NCI-H1417 (cell line): ENCODE measurements at places on chromosomes 16 and 17.
A peak's percentile ranks its signal among the peaks of the same experiment; 100 is the strongest.

- no peak for DNase-seq
Observed at GRCh38 chr16:2090777-2091546, 43.2 kb downstream of the TSC2 start.

- DNase-seq, result peak; percentile 52
Observed at GRCh38 chr16:81432937-81433557, 11.6 kb upstream of the CMIP start.

- peak; percentile 38 for DNase-seq
Observed at GRCh38 chr16:88686062-88686438, 257 bp downstream of the SNAI3 start.

- DNase-seq, result no peak
Observed at GRCh38 chr17:44749980-44750318, 8.8 kb upstream of the ADAM11 start.

GRCh38 chr16:91484-91883 is 13.5 kb downstream of the MPG start:
- DNase-seq, result peak; percentile 13

GRCh38 chr16:67644038-67644437 is 906 bp upstream of the CARMIL2 start:
- no peak for DNase-seq

- no peak for DNase-seq
Observed at GRCh38 chr16:4049031-4049430, 67.2 kb downstream of the ADCY9 start.

DNA sequence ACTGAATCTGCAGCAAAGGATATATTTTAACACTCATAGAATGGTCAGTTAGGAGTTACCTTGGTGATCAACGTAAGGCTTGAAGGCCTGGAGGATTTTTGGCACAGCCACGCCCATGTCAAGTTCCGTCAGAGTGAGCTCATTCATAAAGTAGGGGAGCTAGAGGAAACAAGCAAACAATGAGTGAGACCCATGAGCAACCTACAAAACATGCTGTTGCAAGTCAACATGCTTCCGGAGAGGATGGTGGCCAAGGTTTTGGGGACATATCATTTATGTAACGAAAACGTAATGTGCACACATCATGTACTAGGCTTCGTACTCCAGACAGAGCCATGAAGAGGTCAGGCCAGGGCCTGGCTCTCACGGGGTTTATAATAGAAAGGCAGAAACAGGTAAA is 41.1 kb upstream of the ERN1 start:
- no peak for DNase-seq
